ENCODE measurements at places on chromosomes 5 and 9. TPM values are rescaled to one million over a fixed set of nuclear protein-coding genes. Genes with fewer than 3 reads are reported as not detected.
A peak's percentile ranks its signal among the peaks of the same experiment; 100 is the strongest.

DNA sequence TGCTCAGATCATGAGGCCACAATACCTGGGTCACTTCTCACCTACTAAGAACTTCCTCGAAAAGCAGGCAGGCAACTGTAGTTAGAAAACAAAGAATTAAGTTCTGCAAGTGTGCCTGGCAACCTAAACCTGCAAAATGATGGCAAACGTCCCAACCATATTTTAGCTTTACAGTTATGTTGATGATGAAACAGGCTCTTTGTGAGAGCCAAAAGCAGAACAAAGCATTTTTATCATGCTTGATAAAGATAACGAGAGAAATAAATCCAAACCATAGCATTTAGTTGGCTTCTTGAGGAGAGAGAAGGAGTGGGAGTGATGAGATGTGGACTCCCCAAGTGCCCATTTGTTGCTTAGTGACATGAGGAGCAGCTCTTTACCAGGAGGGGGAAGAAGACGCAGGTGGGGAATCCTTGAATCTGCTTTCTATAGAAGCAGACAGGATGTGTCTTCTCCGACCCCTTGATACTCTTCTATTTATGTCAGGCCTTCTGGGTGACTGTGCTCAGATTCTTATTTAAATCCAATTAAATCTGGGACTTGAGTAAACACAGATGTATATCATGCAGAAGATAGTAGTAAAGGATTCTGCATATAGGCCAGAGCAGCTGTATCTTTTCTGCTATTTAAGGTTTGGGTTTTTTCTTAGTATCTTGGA is 221.2 kb downstream of the TMEM167A start:
- no peak for DNase-seq
- H3K27ac ChIP-seq = no peak overlapping the region
- H3K36me3 ChIP-seq = no peaks in the 10 kb centered on the region
- H3K4me3 ChIP-seq = no peak overlapping the region
- H3K4me1 ChIP-seq = peaks cover 5% of the 10 kb centered on the region

DNA sequence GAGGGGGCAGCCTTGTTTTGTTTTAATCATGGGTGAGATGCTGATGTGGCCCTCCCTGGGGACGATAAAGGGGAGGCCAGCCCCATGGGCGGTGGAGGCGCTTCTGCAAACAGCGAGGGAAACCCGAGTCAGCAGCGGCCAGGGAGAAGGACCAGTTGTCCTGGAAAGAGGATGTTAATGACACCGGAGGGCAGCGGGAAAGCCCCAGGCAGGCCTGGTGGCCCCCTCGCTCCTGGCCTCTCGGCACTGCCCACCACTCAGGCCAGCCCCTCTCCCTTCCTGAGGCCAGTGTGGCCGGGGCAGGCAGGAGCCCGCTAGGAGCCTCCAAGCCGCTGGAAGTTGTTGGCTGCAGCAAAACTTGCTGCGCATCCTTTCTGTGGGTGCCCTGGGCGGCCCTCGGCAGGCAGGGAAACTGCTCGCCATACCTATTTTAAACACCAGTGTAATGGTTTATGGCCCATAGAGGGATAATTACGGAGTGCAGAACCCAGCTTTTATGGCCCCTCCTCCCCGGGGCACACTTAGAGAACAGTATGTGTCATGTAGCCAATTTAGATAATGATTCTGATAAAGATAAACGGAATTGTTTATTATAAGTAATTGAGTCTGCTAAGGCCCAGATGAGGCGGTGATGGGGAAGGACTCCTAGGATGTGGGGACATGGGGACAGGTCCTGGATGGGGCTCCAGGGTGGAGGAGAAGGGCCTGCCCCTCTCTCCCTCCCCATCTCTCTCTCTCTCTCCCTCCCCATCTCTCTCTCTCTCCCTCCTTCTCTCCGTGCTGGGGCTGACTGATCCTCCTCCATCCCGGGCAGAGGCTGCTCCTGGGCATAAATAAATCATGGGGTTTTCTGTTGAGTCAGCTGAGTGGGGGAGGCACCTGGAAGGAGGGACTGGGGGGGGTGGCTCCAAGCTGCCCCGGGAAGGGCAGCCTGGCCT is 36.9 kb downstream of the LMX1B start:
- peaks cover 85% of the 10 kb centered on the region for H3K27me3 ChIP-seq
- no peak overlapping the region for H3K27ac ChIP-seq
- H3K36me3 ChIP-seq = no peaks in the 10 kb centered on the region

DNA sequence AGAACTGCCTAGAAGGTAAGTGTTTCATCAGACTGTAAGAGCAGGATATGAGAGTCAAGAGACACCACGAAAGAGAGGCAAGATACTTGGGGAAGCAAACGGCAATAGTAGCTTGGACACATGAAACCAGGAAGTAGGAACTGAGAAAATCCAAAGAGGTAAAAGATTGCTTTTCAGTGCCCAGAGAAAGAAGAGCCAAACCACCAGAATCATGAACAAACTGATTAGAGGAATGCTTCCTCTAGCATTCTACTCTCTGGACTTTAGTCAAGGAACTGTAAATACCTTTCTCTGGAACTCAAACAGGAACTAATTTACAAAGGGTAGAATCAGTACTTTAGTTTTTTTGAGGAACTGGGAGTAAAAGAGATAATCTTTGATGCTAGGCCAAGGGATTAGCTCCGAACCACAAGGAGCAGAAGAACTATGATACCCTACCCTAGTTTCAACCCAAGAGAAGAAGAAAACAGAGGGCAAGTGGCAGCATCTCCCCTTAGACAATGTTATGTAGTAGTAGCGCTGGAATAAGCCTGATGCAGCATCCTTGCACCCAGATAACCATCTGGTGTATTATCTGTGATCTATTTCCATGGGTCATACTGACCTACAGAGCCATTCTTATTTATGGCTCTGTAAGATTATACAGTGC is 41.3 kb downstream of the EFCAB9 start:
- H3K27me3 ChIP-seq = no peaks in the 10 kb centered on the region
- no peak for DNase-seq
- H3K36me3 ChIP-seq = no peaks in the 10 kb centered on the region
- H3K27ac ChIP-seq = no peak overlapping the region
- H3K4me3 ChIP-seq = no peak overlapping the region
- H3K4me1 ChIP-seq = peaks cover 12% of the 10 kb centered on the region

DNA sequence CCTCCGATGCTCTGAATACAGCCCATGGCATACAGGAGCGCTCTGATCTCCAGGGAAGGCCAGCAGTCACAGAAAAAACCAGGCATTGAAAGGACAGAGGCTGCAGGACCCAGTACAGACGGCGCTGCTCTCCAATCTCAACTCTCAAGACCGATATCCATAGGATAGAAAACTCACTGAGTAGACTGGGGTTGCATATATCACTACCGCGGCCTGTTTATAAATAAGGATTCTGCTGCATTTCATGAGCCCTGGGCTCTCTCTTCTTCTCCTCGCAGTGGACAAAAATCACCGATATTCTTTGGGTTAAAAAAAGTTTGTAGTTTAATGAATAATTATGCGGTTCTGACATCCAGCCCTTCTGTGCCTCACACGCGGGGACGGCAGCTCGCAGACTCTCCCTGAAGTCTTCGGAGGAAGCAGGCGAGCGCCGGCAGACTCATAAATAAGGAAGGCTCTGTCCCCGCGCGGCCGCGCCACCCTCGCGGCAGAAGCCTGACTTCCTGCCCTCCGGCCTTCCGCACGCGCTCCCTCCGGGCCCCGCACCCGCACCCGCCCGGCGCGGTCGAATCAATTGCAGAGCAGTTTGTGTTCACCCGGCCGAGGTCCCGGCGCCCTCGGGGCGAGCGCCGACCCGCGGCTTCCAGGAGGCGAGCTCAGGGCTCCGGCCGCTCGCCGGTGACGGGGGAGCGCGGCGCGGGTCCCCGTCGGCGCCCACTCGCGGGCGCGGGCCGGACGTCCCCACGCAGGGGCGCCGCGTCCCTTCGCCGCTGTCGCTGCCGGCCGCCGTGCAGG is at the start of gene FAM78A:
FAM78A (minus strand) TSS at position 417 of the 795 bp plus-strand sequence; CDS start at position 86, 331 bp downstream.
- no peaks in the 10 kb centered on the region for H3K36me3 ChIP-seq
- no peak for DNase-seq
- peaks cover 39% of the 10 kb centered on the region for H3K27me3 ChIP-seq
- H3K27ac ChIP-seq = peak within 1 kb of the TSS; percentile 60
- no peaks in the 10 kb centered on the region for H3K4me1 ChIP-seq

- H3K4me3 ChIP-seq = no peak overlapping the region
- no peak for DNase-seq
- H3K36me3 ChIP-seq = no peaks in the 10 kb centered on the region
Measured at GRCh38 chr5:143537056-143537455, 133.6 kb upstream of the NR3C1 start.

GRCh38 chr9:129995409-129996160 is 47.4 kb downstream of the FNBP1 start:
- no peak overlapping the region for H3K4me3 ChIP-seq
- DNase-seq = no peak
- peaks cover 79% of the 10 kb centered on the region for H3K4me1 ChIP-seq
- no peaks in the 10 kb centered on the region for H3K36me3 ChIP-seq
- no peaks in the 10 kb centered on the region for H3K27me3 ChIP-seq

DNA sequence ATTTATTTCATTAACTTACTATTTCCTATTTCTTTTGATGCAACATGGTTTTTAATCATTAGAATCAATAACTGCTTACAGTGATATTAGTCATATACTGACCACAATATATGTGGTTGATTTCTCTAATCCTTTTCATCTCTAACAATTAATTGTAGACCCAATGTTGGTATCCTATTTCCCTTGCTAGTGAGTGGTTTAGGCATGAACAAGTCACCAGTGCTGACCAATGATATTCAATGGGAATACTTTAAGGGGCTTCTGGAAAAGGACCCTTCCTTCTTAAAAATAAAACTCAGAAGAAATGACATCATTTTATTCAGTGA is 672.4 kb upstream of the GRAMD2B start:
- DNase-seq = no peak
- no peaks in the 10 kb centered on the region for H3K36me3 ChIP-seq
- H3K4me1 ChIP-seq = no peaks in the 10 kb centered on the region
- H3K27ac ChIP-seq = no peak overlapping the region
- no peaks in the 10 kb centered on the region for H3K27me3 ChIP-seq
- H3K4me3 ChIP-seq = no peak overlapping the region

GRCh38 chr9:79581794-79582193 is 10.0 kb downstream of the TLE4 start:
- no peaks in the 10 kb centered on the region for H3K4me1 ChIP-seq
- no peak overlapping the region for H3K27ac ChIP-seq
- H3K4me3 ChIP-seq = no peak overlapping the region
- H3K36me3 ChIP-seq = no peaks in the 10 kb centered on the region

GRCh38 chr5:129905473-129906176 is 1.4 kb downstream of the CHSY3 start:
- H3K4me1 ChIP-seq = no peaks in the 10 kb centered on the region
- no peaks in the 10 kb centered on the region for H3K27me3 ChIP-seq

GRCh38 chr5:132477784-132478365 is 12.7 kb downstream of the IRF1 start:
- H3K4me1 ChIP-seq = peaks cover 30% of the 10 kb centered on the region
- peak; percentile 60 for DNase-seq
- no peak overlapping the region for H3K4me3 ChIP-seq
- no peaks in the 10 kb centered on the region for H3K27me3 ChIP-seq
- H3K27ac ChIP-seq = peak overlapping the region; percentile 81
- H3K36me3 ChIP-seq = peaks cover 7% of the 10 kb centered on the region

GRCh38 chr5:9817819-9818218 is 187.7 kb upstream of the TAS2R1 start:
- no peaks in the 10 kb centered on the region for H3K27me3 ChIP-seq
- H3K4me3 ChIP-seq = no peak overlapping the region
- H3K4me1 ChIP-seq = no peaks in the 10 kb centered on the region
- H3K27ac ChIP-seq = no peak overlapping the region
- no peak for DNase-seq

DNA sequence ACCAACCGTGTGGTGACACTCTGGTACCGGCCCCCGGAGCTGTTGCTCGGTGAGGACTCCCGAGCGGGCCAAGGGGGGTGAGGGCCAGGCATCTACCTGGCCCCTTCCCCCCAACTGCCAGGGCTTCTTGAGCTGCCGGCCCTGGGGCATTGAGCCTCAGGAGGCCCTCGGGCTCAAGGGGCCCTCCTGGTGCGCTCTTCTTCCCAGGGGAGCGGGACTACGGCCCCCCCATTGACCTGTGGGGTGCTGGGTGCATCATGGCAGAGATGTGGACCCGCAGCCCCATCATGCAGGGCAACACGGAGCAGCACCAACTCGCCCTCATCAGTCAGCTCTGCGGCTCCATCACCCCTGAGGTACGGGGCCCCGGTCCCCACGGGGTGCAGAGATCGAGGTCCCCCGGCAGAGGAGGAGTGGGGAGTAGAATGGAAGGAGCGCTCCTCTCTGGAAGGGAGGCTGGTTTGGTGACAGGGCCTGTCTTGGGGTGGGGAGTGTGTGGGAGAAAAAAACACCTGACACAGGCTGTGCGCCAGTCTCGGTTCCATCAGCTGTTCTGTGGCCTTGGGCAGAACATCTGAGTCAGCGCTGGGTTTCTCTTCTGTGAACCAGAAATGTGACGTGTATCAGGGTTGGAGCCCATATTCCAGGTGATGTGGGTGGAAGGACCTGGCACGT is 2.6 kb downstream of the CDK9 start:
- H3K27me3 ChIP-seq = no peaks in the 10 kb centered on the region
- H3K27ac ChIP-seq = no peak overlapping the region
- no peak overlapping the region for H3K4me3 ChIP-seq

- peaks cover 15% of the 10 kb centered on the region for H3K4me1 ChIP-seq
- no peak overlapping the region for H3K4me3 ChIP-seq
- no peaks in the 10 kb centered on the region for H3K36me3 ChIP-seq
- no peak for DNase-seq
- H3K27me3 ChIP-seq = peaks cover 6% of the 10 kb centered on the region
- H3K27ac ChIP-seq = no peak overlapping the region
Measured at GRCh38 chr9:127720031-127720864, 4.4 kb downstream of the TTC16 start.

ANKRD20A1 gene
- total RNA-seq = 1.5 TPM

ANKRD31 gene
- not detected for total RNA-seq

CCDC187 gene
- total RNA-seq = not detected

FBP1 gene
- 2.2 TPM for total RNA-seq

LCN1 gene
- not detected for total RNA-seq

KCNV2 gene
- not detected for total RNA-seq

GPR150 gene
- 0.36 TPM for total RNA-seq

Data from sigmoid colon (tissue), 7 donors.